ENCODE measurements at places on chromosomes 5 and 9.
A peak's percentile ranks its signal among the peaks of the same experiment; 100 is the strongest.

DNA sequence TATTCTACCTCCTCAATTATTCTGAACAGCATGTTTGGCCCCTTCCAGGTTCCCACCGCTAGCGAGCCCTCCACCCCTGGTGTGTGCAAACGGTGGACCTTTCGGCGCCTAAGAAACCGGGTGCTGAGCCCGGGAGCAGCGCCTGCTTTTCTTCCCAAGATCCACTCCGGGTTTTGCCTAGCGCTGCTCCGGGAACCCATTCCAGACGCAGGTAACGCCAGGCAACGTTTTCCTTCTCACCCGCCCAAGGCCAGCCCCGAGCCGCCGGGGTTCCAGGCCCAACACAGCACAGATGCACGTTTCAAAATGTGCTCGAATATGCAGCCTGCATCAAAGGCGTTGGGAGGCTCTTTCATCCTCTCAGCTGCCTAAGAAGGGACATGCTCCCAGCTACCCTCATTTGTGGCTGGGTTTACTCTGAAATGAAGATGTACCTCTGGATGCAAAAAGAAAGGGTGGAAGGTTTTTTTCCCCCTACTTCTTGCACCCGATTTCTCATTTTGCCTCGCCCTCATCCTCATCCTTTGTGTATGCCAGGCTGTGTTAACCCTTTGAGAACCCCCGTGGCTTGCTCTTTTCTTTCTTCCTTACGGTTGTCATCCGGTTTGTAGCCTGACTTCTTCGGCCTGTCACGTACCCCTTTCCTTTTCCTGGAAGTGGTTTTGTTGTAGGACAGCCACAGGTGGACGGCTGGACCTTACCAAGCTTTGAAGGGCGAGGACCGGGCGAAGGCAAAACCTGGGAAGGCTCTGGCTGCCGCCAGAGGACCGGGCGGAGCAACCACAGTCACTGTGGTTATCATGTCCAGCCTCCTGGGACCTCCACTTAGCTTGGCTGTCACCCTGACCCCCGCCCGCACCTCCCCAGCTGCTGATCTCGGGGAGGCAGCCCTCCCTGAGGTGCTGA lies 226.9 kb downstream of the SMARCA2 start:
- peak; percentile 30 for DNase-seq

GRCh38 chr5:73986729-73987128 lies 360.7 kb downstream of the ARHGEF28 start:
- DNase-seq, result no peak

DNA sequence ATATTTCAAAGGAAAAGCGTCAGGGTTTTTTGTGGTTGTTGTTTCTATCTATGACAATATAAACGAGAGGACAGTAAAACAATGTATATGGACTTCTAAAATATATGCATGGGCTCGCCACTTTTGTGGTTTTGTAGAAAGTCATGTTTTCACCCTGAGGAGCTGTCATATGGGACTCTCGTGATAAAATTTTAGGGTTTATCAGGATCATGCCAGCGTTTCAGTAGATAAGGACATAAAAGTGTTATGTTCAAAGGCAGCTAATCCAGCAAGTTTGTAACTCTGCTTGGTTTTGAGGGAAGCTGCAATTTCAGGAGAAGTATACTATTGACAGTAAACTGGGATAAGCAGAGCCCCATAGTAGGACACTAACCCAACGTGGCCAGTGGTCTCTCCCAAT lies 120.3 kb downstream of the CDC42SE2 start:
- no peak for DNase-seq

DNA sequence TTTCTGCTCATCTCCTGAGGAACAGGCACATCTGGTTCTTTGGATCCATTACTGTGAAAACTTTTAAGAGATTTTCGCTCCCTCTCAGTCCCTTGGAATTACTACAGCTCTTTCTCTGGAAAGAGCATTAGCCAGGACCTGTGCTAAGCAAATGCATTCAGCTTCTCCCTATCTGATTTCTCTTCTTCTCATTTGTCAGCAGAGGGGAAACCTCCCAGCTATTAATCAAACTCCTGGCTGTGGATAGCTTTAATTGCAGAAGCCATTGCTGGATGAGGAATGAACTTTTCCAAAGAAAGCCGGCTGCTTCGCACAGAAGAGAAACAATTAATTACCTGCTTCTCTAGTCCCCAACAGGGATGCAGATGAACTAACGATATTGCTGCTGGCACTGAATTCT lies 37.9 kb downstream of the TLR4 start:
- DNase-seq, result no peak

- DNase-seq, result no peak
Measured at GRCh38 chr5:142831009-142831383, 60.8 kb downstream of the ARHGAP26 start.

- DNase-seq, result no peak
Measured at GRCh38 chr5:157516626-157517325, 56.8 kb downstream of the NIPAL4 start.

GRCh38 chr5:1788828-1789227 lies 10.8 kb downstream of the MRPL36 start:
- no peak for DNase-seq

GRCh38 chr5:9653811-9654210 lies 23.7 kb upstream of the TAS2R1 start:
- no peak for DNase-seq

GRCh38 chr9:109950710-109951443 lies 170.9 kb downstream of the PALM2AKAP2 start:
- DNase-seq, result no peak

- DNase-seq, result no peak
Measured at GRCh38 chr5:165127941-165128340, 1622.5 kb downstream of the MAT2B start.

- no peak for DNase-seq
Measured at GRCh38 chr9:114203410-114204140, 48.2 kb downstream of the COL27A1 start.

DNA sequence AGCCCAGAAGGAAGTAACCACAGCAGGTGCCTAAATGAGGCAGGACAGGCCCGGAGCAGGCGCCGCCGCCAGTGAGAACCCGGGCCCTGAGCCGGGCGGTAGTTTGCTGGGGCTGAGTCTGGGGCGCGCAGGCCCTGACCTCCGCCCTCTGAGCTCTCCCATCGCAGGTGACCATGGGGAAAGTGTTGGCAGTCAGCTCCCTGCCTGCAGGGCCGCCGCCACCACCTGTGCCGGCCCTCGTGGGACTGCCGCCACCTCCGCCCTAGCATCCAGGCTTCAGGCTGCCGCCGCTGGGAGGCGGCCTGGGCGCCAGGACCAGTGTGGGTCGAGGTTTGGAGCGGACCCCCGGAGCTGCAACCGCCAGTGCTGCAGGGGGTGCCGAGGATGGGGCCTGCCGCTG lies 61.1 kb downstream of the TARS1 start:
- DNase-seq, result no peak

GRCh38 chr9:137647096-137647714 lies 28.4 kb downstream of the EHMT1 start:
- no peak for DNase-seq

GRCh38 chr9:87193925-87194868 lies 246.9 kb upstream of the GAS1 start:
- DNase-seq, result no peak

DNA sequence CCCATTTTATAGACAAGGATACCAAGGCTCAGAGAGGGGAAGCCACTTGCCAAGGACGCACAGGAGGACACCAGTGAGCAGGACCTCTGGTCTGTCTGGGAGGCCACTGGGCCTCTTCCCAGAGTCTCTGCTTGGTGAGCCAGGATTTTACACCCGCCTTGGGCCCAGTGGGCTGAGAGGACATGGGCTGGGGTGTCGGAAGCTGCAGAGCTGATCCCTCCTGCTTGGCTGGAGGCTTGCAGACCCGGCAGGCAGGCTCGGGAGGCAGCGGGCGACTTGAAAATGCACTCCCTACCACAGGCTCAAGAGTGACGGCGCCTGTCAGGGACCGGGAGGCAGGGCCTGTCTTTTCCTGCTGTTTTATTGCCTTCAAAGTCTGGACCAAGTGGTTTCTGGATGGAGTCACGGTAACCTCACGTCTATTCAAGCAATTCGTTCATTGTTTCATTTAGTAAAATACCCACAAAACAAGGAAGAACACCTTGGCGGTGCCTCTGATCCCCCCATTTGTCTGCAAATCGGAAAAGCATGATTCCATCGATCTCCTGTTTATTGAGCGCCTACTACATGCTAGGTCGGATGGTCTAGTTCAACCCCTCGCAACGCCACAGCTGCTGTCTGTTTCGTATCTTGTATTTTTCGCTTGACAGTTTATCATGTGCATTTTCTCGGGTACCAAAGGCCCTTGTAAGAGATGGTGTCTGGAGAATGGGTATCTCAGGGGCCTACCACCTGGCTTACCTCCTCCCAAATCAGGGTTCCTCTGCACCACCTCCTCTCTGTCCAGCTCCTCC lies 108.1 kb upstream of the IER5L start:
- no peak for DNase-seq

- DNase-seq, result no peak
Measured at GRCh38 chr9:101605547-101605946, 10.8 kb upstream of the PPP3R2 start.

DNA sequence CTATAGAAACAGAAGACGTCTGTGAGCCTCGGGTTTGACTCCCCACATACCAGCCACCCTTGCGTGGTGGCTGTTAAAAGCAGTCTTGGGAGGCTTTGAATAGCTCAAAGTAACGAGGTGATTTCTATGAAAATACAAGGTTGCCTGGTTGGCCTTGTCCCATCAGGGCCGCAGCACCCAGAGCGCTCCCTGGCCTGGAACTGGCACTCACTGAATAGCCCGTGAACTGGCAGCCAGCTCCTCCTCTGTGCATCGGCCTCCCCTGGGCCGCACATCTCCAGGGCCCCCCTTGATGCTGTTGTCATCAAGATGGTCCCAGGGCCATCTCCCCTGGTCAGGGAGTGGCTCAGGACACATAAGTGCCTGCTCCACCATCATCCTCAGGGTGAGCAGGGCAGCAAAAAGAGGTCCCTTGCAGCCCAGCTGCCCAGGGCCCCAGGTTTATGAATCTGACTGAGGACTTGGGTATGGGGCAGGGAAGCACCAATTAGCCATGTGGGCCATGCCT lies 144.6 kb upstream of the PPP1R26 start:
- no peak for DNase-seq

- no peak for DNase-seq
Measured at GRCh38 chr5:56126487-56127179, 106.5 kb downstream of the ANKRD55 start.

DNA sequence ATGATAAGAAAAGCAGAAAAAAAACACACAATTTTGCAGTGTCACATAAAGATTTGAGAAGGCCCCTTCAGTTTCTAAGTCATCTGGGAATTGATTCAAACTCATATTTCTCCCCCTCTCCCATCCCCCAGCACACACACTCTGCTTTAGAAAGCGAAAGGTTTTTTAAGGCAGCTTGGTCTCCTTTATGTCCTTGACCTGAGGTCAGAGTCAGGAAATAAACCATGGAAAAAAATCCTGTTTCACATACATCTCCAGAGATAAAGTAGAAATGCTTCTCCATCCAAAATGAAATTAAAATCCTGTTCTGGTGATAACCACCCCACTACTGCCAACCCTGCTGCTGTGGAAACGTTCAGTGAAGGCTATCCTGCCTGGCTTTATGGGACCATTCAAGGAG lies 52.6 kb downstream of the TMEM252 start:
- no peak for DNase-seq

GRCh38 chr5:102777099-102777498 lies 22.0 kb downstream of the PAM start:
- no peak for DNase-seq

DNA sequence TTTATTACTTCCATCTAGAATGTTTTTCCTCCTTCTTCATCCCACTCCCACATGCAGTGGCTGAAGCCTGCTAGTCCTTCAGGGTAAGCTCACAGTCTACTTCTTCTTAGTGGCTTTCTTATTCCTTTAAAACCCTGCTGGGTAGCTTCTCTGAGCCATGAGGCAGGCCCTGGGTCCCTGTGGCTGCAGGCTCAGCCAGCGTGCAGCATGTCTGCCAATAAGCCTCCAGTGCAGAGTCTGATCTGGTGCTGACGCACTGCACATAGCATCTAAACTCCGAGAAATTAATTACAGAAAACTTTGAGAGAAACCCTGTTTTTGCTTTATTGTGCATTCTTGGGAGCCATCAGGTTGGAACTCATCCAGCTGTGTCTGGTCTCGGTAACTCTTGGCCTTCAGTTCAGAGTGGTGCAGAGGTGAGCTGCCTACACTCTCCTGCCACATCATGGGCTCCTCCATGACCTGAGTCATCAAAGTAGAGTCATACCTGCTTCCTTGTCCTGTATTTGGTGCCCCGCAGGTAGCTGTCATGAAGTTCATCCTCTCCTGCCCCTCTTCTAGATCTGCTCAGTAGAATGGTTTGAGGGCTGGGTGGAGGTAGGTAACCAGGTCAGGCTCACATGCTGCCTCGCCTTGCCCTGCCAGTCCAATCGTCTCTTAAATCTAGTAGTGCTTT lies 339.4 kb downstream of the KDM4C start:
- no peak for DNase-seq

- DNase-seq, result no peak
Measured at GRCh38 chr9:83633255-83633654, 10.3 kb downstream of the IDNK start.

DNA sequence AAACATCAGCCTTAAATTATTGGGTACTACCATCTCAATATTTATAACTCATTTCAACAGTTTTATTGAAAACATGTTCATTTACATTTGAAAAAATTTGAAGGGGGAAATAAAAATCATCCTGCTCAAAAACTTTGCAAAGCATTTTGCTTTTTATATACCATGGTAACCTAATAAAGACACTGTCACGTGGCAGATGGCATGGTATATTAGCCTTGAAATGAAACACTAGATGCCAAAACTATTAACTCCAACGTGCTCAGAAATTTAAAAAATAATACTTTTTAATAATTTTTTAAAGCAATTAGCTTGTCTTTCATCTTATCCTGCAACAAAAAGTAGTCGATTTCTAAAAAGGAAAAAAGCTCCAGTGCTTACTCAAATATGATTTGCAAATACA lies 88.6 kb upstream of the NFIB start:
- DNase-seq, result no peak

DNA sequence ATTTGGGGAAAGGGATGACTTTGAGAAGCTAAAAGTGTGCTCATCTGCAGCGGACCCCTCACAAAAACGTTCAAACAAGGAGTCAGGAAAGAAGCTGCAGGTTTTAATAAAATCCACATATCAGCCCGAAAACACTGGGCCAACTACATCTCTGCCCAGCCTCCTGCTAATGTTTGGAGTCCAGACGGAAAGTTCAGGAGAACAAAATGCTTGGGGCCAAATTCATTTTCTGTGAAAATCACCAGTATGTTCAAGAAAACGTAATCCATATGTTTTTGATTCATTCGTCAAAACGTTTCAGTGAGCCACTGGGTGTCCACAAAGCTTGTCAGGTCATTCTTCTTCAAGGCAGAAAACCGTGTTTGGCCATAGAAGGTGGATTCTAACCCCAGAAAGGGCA lies 87.5 kb upstream of the GAS1 start:
- no peak for DNase-seq

DNA sequence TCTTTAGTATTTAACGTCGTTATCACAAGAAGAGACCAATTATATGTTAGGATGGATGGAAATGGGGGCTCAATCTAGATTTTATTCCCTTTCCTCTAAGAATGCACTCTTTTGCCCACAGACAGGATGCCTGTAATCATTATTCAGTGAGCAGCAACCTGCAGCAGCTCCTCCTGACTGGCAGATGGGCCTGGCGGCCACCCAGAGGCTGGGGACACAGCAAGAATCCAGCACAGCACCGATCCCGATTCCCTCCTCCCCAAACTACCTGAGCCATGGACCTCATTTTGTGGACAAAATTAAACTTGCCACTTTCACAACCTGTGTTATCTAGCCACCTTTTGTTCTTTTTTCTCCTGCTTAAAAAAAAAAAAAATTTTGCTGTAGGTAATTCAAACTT lies 101.0 kb downstream of the USP20 start:
- no peak for DNase-seq

GRCh38 chr5:117160391-117160790 lies 585.8 kb upstream of the SEMA6A start:
- DNase-seq, result no peak

- DNase-seq, result no peak
Measured at GRCh38 chr9:86801246-86801645, 146.1 kb downstream of the GAS1 start.

Data from stimulated activated CD4-positive, alpha-beta T cell treated with anti-CD3 and anti-CD28 coated beads, TNF-alpha, amount 100 ng/mL, for 24 hours (primary cell).